ENCODE measurements at places on chromosomes 11 and 22.

DNA sequence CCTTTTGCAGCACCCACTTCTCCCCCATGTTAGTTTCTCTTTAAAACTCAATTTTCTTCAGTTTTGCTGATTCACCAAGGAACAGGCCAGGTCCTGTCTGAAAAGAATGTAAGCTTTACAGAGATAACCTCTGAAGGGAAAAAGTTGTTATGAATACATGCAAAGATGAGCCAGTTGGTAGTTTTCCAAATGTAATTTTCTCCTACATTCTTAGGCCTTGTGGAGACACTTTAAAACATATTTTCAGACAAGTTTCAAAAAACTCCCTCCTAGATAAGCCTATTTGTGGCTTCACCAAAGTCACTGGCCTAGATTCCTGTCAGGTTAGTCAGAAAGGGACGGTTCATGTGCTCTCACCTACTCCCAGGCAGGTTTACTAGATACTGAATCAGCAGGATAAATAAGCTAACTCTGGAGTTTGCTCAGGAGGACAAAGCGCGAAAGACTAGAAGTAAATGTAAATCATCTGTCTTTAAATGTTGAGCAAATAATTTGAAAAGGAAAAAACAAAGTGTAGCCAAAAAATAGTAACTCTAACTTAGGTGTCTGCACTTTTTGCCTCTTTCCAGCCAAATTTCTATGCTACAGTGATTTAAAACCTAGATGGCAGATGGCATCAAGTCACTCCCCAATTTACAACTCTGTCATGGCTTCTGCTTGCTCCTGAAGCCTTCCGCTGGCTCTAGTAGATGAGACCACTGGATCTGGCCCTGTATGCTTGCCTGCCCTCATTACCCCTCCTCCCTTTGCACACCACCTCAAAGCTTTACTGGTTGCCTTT, 4.9 kb upstream of the ATP6V1E1 start:
- DNase-seq, result no peak

GRCh38 chr22:17918840-17919239, 105.5 kb downstream of the MICAL3 start:
- no peak for DNase-seq

GRCh38 chr11:36564376-36565030, 3.3 kb upstream of the RAG1 start:
- DNase-seq, result no peak

GRCh38 chr22:44256085-44256484, 56.7 kb downstream of the SHISAL1 start:
- DNase-seq, result no peak

DNA sequence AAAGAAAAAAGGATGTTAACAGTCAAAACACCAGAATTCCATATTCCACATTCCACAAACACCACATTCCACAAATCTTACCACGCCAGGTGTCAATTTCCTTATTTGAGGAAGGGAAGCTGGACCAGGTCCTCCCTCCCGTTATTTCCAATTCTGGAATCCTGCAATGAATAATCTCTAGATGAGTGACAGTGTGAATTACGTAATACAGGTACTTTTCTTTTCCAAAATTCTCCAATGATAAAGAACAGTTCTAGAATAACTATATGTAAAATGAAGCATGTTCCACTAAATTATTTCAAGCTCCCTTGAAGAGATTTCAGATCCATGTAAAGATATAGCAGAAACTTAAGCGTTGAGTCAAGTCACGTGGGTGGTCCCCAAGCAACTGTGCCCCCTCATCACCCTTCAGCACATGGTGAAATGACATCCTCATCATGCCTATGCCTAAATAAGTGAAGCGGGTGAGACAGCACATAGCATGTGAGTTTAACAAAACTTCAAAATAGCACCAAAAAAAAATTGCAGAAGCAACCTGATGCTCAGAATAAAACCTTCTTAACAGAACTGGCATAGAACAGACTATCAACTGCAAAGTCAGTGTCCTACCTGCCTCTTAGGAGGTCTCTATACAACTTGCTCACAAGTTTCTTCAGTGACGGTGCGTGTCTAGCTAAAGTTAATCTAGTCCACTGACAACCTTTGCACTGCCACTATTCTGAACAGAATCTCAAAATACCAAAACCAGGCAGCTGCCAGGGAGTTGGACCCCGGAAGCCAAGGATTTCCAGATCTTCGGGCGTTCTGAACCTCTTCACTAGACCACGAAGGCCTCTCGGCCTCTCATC, 876 bp downstream of the NFRKB start:
- no peak for DNase-seq

DNA sequence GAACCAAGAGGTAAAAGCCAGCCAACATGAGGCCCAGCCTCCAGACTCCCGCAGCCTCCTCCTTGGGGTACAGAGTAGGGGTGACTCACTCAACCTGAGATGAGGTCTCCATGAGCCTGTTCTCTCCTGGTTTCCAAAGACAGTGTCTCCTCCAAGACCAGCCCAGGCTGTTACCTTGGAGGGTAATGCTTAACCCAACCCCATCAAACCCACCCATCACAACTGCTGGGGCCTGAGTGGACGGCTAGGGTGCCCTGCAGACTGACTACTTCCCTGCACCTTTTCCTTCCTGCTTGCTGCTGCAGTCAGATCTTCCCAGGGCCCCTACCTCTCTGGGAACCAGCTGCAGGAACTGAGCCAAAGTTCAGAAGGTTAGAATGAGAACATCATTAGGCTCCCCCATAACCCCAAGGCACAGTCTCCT, 5.1 kb upstream of the NOL12 start:
- no peak for DNase-seq

GRCh38 chr22:44089717-44090570, 65.8 kb downstream of the PARVB start:
- DNase-seq, result no peak
